ENCODE measurements at places on chromosomes 6 and 20. TPM values are rescaled to one million over a fixed set of nuclear protein-coding genes. Genes with fewer than 3 reads are reported as not detected.

Gene SYNCRIP
- 109 TPM for total RNA-seq

Gene DEF6
- total RNA-seq = 89.9 TPM

GRCh38 chr6:39840781-39841180 lies 48.6 kb downstream of the DAAM2 start:
- DNase-seq = no peak

DNA sequence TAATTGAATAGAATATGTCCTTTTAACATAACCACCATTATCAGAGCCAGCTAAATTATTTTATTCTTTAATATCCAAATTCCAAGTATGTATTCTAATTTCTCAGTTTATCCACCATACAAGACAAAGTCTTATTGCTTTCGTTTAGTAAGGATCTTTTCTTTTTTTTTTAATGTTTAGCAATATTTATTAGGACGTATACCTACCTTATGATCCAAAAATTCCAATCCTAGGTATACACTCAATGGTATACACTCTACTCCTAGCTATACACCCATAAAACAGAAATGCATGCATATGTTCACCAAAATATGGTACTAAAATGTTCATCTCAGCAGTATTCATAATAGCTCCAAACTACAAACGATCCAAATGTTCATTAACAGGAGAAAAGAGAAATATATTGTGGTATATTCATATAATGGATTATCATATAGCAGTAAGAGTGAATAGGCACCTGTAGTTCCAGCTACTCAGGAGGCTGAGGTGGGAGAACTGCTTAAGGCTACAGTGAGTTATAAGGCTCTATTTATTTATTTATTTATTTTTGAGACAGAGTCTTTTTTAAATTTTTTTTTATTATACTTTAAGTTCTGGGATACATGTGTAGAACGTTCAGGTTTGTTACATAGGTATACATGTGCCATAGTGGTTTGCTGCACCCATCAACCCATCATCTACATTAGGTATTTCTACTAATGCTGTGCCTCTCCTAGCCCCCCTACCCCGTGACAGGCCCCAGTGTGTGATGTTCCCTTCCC lies 17.3 kb downstream of the TNFAIP3 start:
- no peak for DNase-seq

GRCh38 chr6:22906091-22906549 lies 336.8 kb downstream of the HDGFL1 start:
- no peak for DNase-seq

- no peak for DNase-seq
Observed at GRCh38 chr20:39736434-39737327, 774.5 kb downstream of the DHX35 start.

Gene CST4
- total RNA-seq = not detected

DNA sequence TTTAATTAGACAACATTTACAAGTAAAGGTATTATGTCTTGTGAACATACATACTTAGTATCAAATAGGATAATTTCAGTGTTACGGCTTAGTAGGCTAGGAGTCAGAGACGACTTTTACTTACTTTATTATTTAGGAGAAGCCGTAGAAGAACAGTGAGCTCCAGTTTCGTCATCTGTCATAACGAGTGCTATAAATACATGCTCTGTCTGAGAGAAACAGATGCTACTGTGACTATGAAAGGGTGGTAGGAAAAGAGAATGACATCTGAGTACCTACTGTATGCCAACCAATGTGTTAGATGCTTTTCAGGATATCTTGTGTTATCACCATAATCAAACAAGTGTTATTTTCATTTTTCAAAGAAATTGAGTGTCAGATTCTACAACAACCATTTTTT lies 119.0 kb downstream of the EYA4 start:
- DNase-seq = no peak

Gene ADGRF5
- total RNA-seq = not detected

DNA sequence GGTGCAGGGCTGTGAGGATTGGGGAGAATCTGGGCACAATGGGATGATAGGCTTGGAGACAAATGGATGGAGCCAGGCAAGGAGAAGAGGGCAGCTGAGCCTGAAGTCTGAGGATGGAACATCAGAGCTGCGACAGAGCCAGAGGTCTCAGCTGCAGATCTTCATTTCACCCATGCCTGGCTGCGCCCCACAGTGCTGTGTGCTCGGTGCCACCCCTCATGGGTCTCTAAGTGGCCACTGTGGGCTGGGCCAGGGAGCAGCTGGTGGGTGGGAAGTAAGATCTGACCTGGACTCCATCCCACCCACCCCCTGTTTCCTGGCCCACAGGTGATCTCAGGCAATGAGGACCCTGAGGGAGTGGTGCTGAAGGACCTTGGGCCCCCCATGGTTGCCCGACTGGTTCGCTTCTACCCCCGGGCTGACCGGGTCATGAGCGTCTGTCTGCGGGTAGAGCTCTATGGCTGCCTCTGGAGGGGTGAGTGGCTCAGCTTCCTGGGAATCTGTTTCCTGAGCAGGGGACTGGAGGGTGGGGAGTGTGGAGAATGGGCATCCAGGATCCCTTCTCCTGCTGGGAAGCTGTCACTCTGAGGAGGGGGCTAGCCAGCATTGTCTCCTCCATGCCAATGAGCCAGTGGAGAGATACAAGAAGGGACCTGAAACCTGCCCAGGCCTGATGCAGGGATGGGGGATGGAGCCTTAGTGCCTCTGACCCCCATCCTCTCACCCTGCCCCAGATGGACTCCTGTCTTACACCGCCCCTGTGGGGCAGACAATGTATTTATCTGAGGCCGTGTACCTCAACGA lies 6.5 kb downstream of the DDR1 start:
- no peak for DNase-seq

Gene CENPQ
- 19.9 TPM for total RNA-seq

DNA sequence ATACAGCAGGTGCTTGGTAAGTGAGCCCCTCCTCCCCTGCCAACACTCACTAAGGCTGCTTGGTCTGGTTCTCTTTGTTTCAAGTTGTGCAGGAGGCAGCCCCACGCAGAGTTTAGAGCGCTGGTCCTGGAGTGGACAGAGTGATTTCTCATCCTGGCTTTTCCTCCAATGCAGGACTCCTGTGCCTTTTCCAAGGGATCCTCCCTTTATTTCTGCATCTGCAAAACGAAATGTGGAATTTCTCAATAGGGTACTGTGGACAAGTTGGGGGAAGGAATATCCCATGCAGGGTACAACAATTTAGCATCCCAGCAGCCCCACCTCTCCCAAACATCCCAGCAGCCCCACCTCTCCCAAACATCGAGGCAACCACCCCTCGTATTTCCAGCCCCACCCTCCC lies 30.6 kb upstream of the CCDC167 start:
- no peak for DNase-seq

Gene PPP1R16B
- 40.0 TPM for total RNA-seq

- no peak for DNase-seq
Observed at GRCh38 chr20:63163596-63164483, 52.1 kb downstream of the YTHDF1 start.

- DNase-seq = no peak
Observed at GRCh38 chr6:125742464-125743120, 6.8 kb upstream of the HEY2 start.

Gene KHDC1L
- not detected for total RNA-seq

- no peak for DNase-seq
Observed at GRCh38 chr6:127103482-127103881, 15.0 kb upstream of the RSPO3 start.

Gene OOEP
- total RNA-seq = not detected

GRCh38 chr20:55166063-55166462 lies 690.7 kb downstream of the DOK5 start:
- no peak for DNase-seq
